KG1 (cell line): ENCODE measurements at places on chromosomes 16 and 17.

- DNase-seq = no peak
These were observed 7.9 kb downstream of the NLRC5 start for GRCh38 chr16:56997264-56997663.

DNA sequence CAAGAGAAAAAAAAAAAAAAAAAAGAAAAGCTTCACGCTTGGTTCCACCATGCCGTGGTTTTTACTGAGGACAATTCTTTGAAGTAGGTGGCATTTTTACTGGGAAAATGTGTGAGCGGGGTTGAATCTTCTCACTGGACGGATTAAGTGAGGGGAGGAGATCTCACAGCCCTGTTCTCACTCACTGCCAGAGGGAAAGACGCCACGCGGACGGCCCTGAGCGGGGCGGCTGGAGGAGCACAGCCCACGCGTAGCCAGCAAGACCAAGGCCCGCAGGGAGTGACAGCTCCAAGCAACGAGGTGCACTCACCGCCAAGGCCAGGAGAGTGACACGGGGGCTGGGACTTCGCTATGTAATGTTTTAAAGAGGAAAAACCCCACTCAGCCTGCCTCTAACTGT is 43.1 kb downstream of the MRM3 start:
- DNase-seq = no peak

DNA sequence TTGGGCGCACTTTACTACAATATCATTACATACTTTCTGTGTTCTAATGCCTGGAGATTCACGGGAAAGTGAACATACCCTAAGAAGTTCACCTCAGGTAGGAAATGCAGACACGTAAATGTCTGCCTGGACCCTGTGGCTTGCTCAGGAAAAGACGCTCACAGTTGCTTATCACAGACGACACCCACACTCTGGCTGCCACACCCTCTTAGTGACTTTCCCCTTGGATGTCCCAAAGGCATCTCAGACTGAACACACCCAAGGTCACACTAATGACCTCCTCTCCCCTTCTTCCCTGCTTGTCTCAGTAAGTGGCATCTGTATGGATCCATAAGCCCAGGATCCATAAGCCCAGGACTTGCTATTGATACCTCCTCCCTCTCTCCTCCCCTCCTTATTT is 32.6 kb downstream of the CDRT15 start:
- DNase-seq = no peak

DNA sequence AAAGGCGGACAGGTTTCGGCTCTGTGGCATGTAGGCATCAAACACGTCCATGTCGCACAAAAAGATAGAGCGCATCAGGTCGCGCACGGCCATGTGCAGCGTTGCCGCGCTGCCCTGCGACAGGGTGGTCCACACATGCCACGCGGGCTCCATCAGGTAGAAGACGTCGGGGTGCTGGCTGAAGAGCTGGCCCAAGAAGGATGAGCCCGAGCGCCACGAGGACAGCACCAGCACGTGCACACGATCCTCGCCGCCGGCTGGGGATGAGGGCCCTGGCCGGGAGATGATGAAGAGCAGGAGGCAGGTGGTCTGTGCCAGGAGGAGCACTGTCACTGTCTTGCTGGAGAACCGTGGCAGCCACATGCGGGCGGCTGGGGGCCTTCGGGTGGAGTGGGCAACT is 5.9 kb downstream of the CHST5 start:
- DNase-seq = no peak

DNA sequence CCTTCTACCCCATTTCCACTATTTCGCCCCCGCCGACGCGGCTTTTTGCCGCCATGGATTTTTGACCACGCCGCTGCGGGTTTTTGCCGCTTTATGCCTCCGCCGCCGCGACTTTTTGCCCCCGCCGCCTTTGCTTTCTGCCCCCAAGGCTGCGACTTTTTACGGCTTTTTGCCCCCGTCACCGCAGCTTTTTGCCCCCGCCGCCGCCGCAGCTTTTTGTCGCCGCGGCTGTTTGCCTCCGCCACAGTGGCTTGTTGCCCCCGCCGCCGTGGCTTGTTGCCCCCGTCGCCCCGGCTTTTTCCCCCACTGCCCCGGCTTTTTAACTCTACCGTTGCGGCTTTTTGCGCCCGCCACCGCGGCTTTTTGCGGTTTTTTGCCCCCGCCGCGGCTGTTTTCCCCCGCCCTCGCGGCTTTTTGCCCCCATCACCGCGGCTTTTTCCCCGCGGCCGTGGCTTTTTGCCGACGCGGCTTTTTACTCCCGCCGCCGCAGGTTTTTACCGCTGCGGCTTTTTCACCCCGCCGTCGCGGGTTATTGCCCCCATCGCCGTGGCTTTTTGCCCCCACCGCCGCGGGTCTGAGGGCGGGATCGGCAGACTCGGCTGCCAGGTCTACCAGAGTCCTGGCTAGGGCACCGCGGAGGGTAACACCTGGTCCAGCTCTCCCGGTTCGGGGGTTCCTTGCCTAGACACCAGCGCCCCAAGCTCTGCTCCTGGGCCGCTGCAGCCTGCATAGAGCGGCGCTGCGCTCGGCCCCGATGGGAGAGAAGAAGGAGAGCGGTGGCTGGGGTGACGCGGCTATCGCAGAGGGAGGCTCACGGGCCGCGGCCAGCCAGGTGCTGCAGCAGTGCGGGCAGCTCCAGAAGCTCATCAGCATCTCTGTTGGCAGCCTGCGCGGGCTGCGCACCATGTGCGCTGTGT is 562.7 kb upstream of the WSB1 start:
- no peak for DNase-seq

DNA sequence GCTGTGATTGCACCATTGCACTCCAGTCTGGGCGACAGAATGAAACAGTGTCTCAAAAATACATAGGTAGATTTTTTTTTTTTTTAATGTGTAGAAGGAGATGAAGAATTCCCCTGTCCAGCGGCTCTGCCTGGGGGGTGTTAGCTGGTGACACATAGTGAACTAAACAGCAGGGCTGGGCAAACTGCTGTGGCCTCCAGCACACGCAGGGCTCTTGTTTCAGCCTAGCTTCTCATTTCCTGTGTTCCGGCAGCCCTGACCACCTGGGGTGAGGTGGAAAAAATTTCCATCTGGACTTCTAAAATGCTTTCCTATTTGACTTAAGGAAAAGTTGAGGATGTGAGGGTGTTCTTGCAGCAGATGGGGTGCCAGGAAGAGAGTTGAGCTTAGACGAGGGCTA is 33.3 kb upstream of the RGS9 start:
- DNase-seq = no peak

GRCh38 chr16:81715358-81716196 is 63.5 kb upstream of the PLCG2 start:
- no peak for DNase-seq

DNA sequence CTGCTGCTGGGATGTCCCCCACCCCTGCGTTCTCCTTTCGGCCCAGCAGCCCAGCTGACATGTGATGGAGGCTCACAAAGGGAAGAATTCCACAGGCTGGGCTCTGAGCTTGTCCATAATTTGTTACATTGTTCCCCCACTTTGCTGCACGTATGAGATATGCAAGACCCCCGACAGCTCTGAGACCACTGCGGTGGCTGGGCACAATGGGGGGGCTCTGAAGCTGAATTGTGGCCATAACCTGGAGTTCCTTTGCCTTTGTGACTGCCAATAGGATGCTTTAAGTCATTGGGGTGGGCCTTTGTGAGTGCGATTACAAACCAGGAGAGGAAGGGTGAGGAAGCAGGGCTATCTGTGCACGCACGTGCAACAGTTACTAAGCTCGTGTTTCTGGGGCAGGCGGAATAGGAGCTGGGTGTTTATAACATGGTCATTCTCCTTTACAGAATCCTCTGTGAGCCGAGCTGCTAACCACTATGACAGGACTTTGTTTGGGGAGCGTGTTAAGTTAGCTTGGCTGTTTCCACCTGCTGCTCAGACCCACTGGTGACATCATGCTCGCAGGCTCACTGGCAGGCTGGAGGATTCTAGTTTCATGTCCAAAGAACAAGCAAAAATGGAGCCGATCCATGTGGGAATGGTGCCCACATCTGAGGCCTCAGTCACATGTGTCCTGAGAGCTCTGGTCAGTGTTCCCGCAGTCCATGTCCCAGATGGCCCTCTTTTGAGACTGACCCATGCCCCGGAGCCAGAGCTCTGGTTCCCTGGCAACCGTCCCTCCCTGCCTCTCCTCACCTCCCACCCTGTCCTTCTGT is 208.3 kb upstream of the SALL1 start:
- DNase-seq = no peak

GRCh38 chr17:49748791-49749190 is 15.1 kb downstream of the FAM117A start:
- peak; percentile 61 for DNase-seq

- no peak for DNase-seq
These were observed 219.7 kb upstream of the CDH5 start for GRCh38 chr16:66146798-66147197.

- no peak for DNase-seq
These were observed 291.0 kb downstream of the SNX29 start for GRCh38 chr16:12267491-12267890.

DNA sequence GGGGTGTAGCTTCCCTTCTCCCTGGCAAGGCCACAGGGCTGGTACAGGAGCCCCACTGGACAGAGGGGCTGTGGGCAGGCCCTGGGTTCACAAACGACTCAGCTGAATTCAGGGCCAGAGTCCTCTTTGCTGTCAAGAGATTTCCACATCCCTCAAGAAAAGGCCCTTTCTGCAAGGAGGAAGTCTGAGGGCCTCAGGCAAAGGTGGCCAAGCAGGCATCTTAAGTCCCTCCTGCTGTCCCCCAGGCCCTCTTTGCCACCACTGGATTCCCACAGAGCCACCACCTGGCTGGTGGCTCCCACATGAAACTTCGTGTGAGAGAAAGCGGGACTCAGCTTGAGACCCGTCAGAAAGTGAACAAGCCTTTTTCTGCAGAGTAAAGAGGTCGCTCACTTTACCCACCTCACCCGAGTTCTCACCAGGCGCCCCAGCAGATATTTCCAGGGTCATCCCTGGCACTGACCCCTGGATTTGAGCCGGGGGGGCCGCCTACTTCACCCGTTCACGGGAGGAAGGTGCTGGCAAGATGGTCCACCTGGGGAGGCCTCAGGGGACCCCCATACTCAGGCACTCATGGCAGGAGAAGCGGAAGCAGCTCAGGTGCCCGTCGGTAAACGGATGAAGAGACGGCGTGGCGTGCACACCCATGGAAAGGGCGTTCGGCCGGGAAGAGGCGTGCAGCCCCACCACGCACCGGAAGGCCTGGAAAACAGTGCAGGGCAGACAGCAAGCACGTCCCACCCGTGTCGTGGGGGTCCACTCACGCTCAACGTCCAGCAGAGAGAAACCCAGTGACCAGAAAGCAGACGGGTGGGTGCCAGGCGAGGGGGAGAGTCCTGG is 3.6 kb downstream of the RNF166 start:
- DNase-seq = no peak

DNA sequence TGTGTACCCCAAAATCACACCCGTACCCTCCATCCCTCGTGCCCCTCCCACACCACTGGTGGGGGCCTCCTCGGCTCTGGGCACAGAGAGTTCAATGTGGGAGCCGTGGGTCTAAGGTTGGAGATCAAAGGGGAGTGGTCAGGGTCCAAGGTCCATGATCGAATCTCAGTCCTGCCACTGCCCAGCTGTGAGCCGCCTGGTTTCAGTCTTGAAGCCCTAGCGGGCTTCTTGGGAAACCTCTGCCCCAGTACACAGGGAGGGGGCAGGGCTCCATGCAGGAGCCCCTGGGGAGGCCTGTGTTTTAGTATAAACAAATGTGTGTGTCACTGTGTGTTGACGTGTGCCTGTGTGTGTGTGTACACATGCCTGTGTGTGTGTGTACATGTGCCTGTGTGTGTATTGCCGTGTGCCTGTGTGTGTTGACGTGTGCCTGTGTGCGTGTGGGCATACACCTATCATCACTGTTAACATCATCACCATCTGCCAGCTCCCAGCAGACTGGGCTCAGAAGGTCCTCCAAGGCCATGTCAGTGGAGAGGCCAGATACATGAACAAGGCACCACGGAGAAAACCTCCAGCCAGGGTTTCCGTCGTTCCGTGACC is 26.5 kb upstream of the ZNF469 start:
- no peak for DNase-seq

- no peak for DNase-seq
These were observed 84.9 kb downstream of the RTN4RL1 start for GRCh38 chr17:1939981-1940809.

DNA sequence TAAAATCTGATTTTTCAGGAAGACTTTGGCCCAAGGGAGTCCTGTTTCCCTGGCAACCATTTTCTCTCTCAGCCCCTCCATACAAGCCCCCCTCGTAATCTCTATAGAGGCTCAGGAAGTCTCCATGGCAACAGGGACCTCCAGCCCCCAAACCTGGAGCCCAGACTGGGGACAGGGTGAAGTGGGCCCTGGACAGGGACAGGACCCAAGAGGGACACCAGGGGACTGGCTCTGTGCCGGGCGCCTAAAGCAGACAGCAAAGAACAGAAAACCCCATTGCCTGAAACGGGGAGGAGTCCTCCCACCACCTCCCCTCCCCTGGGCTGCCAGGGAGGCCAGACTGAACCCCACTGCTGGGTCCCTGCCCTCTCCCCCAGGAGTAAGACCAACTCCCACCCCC is 40.6 kb downstream of the CPNE2 start:
- DNase-seq = no peak

GRCh38 chr16:50298591-50299507 is 32.5 kb downstream of the ADCY7 start:
- no peak for DNase-seq

DNA sequence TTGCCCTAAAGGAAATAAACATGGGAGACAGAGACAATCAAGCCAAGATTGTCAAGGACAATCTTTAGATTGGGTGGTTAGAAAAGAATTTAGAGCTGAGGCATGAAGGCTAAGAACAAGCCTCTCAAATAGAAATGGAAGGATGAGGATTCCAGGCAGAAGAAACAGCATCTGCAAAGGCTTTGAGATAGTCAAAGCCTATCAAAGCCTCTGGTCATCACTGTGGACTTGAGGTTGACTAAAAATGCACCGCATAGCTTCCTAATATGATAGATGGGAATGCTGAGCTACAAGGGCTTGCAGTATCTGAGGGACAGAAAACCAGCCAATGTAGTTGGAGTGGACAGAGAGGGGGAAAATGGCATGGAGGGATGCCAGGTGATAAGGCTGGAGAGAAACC is 109.8 kb upstream of the FAM20A start:
- DNase-seq = no peak

DNA sequence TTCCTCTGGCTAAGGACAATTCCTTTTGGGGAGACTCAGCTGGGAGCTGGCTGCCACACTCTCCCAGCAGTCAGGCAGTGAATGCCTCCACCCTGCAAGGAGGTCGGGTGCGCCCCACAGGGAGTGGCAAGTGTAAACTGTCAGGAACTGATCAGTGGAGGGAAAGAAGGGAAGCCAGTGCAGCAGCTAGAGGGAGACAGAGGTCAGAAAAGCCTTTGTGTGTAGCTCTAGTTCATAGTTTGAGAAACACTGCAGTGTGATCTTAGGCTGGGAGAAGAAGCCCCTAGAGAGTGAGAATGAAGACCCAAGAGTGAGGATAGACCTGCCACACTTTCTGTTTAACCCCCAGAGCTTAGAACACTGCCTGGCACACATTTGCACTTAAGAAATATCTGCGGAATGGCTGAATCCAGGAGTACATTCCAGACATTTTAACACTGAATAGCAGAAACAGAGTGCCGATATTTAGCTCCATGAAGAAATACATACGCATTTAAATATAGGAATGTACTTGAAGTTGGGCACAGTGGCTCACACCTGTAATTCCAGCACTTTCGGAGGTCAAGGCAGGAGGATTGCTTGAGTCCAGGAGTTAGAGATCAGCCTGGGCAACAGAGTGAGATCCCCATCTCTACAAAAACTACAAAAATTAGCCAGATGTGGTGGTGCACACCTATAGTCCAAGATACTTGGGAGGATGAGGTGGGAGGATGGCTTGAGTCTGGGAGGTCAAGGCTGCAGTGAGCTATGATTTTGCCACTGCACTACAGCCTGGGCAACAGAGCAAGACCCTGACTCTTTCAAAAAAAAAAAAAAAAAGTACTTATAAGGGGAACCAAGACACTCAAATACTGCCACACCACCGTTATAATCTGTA is 11.1 kb upstream of the SLC5A11 start:
- DNase-seq = no peak
